ENCODE measurements at places on chromosomes 5 and 9.

DNA sequence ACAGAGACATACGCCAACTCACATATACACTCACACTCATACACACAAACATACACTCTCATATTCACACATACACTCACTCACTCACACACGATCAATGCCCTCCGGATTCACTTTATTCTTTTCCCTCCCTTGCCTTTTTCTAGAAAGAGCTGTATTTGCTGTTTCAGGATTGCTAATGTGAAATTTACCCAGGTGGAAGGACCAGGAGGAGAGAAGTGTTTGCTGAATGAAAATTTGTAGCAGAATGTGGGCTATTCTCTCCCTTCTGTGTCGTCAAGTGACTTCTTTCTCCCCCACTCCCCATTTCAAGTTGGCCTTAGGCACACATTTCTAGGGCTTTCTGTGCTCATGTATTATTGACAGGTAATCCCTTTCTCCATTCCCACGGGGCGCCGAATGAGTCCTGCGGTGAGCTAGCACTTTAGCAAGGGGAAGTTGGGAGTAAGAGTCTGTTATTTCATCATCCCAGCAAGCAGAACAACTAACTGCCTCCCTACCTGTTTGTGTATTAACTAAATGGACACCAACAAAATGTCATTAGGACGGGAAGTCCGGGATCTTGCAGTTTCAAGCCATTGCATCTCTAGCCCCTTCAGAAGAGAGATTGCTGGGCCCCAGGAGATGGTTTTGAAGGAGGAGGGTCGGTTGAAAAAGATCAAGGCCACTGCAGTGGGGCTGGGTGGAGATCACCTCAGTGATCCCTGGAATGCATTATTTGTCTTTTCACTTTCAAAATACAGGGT is 97.1 kb upstream of the TAF11L2 start:
- DNase-seq, result no peak

GRCh38 chr9:123678878-123679329 is 251.0 kb downstream of the DENND1A start:
- DNase-seq, result peak; percentile 54

GRCh38 chr5:41966401-41967105 is 41.5 kb downstream of the FBXO4 start:
- DNase-seq, result no peak

GRCh38 chr5:66527478-66528035 is 68.6 kb upstream of the MAST4 start:
- no peak for DNase-seq

DNA sequence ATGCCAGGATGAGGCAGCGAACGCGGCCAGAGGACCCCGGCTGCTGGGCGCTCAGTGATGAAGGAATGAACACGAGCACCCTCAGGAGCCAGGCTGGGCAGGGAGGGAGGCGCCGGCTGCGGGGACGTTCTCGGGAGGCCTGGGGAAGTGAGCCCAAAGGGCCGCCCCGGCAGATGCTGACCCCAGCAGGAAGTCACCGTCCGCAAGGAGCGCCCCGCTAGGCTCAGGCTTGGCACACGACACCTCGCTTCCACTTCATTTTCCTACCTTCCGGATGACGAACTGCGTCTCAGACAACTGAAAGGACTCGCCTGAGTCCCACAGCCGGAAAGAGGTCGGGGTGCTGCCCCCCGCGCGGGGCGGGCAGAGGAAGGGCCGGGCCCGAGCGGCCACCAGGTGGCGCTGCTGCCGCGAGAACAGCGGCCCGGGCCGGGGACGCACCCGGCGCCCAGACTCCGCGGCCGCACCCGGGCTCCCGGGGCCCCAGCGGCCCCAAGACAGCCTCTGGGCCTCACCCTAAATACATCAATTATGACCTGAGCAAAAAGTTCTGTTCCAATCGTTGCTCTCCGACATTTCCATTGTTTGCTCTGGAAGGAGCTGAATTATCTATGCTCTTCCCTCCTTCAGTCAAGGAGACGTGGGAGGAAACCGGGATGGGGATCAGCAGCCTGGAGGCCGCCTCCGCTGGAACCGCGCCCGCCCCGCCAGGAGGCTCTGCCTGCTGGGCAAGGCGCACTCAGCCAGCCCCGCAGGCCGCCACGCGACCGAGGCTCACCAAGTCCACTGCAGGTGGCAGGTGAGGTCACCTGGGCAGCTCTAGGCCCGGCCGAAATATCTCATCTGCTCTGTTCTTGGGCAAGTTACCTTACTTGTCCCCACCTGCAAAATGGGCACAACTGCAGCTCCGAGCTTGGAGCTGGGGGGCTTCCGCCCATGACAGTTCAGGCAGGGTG is 107.0 kb downstream of the ZNF354C start:
- peak; percentile 51 for DNase-seq
